ENCODE measurements at places on chromosomes 5 and 9. TPM values are rescaled to one million over a fixed set of nuclear protein-coding genes. Genes with fewer than 3 reads are reported as not detected.
A peak's percentile ranks its signal among the peaks of the same experiment; 100 is the strongest.

The TAS2R1 gene
- not detected for total RNA-seq

- H3K27me3 ChIP-seq = peaks cover 11% of the 10 kb centered on the region
- H3K27ac ChIP-seq = no peak overlapping the region
- no peaks in the 10 kb centered on the region for H3K36me3 ChIP-seq
- no peak overlapping the region for H3K4me3 ChIP-seq
Measured at GRCh38 chr5:75335952-75336614, 937 bp upstream of the HMGCR start.

DNA sequence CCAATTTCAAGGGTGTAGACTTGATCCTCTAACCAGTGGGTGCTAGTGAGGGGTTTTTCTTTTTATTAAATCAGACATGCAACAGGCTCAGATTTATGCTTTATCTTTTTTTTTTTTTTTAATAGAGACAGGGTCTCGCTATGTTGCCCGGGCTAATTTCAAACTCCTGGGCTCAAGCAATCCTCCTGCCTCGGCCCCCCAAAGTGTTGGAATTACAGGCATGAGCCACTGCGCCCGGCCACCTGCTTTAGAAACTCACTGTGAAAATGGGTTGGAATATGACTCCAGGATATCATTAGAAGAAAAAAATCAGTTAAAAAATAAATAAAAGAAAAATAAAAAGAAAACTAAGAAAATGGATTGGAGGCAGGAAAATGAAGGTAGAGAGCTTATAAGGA lies 50.7 kb downstream of the STOM start:
- no peak overlapping the region for H3K27ac ChIP-seq
- H3K4me1 ChIP-seq = no peaks in the 10 kb centered on the region
- peaks cover 1% of the 10 kb centered on the region for H3K27me3 ChIP-seq

DNA sequence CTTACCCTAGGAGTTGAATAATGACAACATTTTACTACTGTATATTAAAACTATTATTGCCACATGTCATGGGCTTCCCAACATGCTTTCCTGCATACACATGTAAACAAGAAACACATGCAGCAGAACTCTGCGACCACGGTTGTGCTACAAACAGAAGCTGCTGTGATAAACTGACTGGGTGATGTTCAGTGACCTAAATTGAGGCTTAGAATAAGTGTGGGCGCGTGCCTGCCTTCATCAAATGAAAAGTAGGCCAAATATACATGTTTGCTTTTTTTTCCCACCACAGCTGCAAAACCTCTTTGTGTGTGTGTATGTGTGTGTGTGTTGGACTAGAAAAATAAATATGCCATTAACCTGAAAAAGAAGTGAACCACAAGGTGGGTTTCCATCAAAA lies 1202.1 kb downstream of the PTPRD start:
- H3K4me3 ChIP-seq = peak overlapping the region; percentile 42
- H3K4me1 ChIP-seq = peaks cover 25% of the 10 kb centered on the region
- H3K27ac ChIP-seq = peak overlapping the region; percentile 92
- peak; percentile 16 for DNase-seq
- peaks cover 3% of the 10 kb centered on the region for H3K27me3 ChIP-seq
- no peaks in the 10 kb centered on the region for H3K36me3 ChIP-seq

DNA sequence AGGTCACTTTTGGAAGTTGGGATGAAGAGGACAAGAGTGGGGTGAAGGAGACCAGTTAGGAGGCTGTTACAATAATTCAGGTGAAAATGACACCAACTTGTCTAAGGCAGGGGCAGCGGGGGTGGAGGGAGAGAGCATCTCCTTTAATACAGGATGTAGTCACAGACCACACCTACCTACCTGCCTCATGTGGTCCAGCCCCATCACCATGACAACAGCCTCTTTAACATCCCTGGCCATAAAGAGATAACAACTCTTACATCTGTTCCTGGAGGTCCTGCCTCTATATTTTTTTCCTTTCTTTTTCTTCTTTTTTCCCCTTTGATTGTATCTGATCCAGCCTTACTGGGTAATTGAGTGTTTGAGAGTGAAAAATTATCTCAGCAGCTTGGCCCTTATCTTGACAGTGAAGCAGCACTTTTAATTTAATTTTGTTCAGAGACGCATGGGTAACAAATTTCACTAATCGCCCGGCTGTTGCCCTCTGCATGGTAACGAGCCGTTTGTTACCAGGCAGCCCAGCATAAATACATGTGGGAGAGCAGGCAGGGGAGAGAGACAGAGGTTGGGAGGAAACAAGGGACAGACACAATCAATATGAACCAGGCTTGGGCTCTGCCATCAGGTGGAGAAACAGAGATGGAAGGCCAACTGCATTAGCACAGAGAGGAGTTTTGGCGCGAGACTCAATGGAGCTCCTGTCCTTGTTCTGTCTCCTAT lies 338.1 kb downstream of the ASTN2 start:
- H3K4me1 ChIP-seq = peaks cover 54% of the 10 kb centered on the region
- DNase-seq = no peak
- no peak overlapping the region for H3K4me3 ChIP-seq

DNA sequence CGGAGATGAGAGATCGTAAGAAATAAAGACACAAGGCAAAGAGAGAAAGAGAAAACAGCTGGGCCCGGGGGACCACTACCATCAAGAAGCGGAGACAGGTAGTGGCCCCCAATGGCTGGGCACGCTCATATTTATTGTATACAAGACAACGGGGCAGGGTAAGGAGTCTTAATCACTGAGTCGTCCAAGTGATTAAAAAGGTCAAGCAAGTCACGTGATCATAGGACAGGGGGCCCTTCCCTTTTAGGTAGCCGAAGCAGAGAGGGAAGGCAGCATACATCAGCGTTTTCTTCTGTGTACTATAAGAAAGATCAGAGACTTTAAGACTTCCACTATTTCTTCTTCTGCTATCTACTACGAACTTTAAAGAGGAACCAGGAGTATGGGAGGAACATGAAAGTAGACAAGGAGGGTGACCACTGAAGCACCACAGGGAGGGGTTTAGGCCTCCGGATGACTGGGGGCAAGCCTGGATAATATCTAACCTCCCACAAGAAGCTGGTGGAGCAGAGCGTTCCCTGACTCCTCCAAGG lies 24.6 kb upstream of the QSOX2 start:
- H3K27me3 ChIP-seq = peaks cover 8% of the 10 kb centered on the region
- peaks cover 16% of the 10 kb centered on the region for H3K4me1 ChIP-seq

DNA sequence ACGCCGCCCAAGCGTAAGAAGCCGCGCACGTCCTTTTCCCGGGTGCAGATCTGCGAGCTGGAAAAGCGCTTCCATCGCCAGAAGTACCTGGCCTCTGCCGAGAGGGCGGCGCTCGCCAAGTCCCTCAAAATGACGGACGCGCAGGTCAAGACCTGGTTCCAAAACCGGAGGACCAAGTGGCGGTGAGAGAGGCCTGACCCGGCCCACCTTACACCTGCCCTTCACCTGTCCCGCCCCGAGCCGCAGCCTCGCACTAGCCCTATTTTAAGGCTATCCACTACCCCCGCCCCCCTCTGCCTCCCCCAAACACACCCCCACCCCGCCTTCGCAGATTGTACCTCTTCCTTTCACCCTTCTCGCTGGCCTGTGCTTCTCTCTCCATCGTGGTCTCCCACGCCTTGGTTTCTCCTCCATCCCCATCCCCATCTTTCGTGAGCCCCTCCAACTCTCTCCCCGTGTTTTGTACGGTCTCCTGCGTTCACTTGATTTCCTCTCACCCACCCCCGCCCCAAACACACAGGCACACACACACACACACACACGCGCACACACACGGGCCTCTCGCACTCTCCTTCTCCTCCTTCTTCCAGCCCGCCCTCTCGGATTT lies 1.3 kb downstream of the TLX3 start:
- DNase-seq = peak; percentile 79
- peaks cover 17% of the 10 kb centered on the region for H3K4me1 ChIP-seq
- peak overlapping the region; percentile 91 for H3K4me3 ChIP-seq
- H3K36me3 ChIP-seq = peaks cover 14% of the 10 kb centered on the region
- H3K27me3 ChIP-seq = peaks cover 46% of the 10 kb centered on the region
- H3K27ac ChIP-seq = peak overlapping the region; percentile 92

DNA sequence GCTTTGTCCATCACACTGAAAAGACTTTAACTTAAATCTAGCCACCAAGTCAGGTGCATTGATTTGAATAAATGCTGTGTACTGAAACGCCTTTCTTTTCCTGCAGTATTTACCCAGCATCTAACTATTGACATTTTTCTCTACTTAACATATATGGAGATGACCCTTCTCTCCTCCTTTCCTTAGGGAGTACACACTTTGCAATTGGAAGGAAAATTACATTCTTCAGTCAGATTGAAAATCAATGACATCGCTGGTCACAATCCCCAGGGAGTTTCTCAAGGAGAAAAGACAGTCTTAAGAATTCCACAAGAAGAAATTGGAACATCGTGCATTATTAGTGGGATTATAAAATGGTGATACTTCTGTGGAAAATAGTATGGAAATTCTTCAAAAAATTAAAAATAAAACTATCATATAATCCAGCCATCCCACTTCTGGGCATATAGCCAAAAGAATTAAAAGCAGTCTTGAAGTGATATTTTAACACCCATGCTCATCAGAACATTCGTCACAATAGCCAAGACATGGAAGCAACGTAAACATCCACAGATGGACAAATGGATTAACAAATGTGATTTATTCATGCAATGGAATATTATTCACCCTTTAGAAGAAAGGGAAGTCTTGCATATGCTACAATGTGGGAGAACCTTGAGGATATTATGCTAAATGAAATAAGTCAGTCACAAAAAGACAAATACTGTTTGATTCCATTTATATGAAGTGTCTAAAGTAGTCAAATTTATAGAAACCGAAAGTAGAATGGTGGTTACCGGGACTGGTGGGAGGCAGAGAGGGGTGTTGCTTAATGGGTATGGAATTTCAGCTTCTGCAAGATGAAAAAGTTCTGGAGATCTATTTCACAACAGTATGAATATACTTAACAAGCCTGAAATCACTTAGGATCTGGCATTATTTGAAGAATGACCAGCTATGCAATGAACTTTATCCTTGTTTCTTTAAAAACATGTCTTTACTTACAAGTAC lies 14.3 kb upstream of the FREM1 start:
- no peaks in the 10 kb centered on the region for H3K27me3 ChIP-seq
- H3K27ac ChIP-seq = no peak overlapping the region
- H3K4me1 ChIP-seq = peaks cover 3% of the 10 kb centered on the region
- DNase-seq = no peak
- H3K36me3 ChIP-seq = no peaks in the 10 kb centered on the region
